ENCODE measurements at places on chromosomes 5 and 9.

DNA sequence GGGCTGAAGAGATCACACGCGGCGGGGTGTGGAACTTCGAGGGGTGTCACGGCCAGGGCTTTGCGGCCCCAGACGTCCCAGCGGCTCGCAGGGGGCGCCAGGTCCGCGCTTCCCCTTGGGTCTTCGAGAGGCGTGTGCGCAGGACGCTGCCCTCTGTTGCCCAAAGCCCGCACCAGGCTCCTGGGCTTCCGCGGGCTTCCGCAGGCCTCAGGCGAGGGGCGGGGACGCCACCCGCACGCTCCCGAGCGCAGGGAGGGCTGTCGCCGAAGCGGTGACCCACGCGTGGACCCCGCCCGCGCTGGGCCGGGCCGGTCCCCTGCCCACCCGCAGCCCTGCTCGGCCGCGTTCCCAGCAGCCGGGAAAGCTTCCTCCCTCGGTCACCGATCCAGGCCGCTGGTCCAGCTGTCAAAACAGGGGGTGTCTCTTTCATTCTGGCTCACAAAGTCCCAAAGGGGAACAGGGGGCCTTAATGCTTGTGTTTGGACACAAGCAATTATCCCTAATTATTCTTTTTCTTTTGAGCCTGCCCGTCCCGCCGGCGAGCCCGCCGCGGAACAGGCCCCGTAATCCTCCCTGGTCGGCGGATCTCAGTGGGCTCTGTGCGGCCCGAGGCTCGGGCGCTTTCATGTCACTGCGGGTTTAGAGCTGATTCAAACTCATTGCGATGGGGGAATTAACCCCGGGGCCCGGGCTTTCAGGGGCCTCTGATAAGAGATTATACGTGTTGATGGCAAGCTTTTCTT, 60.6 kb downstream of the TMEM174 start:
- DNase-seq = no peak

GRCh38 chr9:125145425-125145824, 2.1 kb upstream of the SCAI start:
- no peak for DNase-seq

- DNase-seq = no peak
Measured at GRCh38 chr5:179296150-179296821, 49.0 kb downstream of the ADAMTS2 start.

GRCh38 chr5:148267962-148268361, 632 bp upstream of the SPINK13 start:
- DNase-seq = no peak

DNA sequence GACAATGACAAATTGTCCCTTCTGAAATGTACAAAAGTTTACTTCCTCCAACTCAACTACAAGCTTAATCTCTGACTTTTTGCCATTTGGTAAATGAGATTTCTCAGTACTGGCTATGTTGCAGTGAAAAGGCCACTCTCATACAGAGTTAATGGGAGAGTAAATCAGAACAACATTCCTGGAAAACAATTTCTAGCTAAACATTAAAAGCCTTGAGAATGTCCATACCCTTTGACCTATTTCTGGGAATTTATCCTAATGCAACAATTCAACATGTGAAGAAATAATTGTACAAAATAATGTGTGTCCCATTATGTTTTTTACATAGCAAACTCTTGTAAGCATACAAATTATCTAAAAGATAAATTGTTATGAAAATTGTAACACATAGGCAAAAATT, 56.3 kb upstream of the SPEF2 start:
- DNase-seq = no peak

DNA sequence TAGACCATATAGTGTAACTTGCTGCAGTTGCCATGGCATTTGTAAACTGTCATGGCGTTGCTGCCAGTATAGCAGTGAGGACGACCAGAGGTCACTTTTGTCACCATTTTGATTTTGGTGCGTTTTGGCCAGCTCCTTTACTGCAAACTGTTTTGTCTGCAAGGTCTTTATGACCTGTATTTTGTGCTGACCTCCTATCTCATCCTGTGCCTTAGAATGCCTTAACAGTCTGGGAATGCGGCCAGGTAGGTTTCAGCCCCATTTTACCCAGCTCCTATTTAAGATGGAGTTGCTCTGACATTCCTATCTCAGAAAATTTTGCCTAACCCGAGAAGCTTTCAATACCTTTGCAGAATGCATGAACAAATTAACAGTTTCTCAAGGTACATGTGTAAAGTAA, 914.4 kb upstream of the ACO1 start:
- no peak for DNase-seq

DNA sequence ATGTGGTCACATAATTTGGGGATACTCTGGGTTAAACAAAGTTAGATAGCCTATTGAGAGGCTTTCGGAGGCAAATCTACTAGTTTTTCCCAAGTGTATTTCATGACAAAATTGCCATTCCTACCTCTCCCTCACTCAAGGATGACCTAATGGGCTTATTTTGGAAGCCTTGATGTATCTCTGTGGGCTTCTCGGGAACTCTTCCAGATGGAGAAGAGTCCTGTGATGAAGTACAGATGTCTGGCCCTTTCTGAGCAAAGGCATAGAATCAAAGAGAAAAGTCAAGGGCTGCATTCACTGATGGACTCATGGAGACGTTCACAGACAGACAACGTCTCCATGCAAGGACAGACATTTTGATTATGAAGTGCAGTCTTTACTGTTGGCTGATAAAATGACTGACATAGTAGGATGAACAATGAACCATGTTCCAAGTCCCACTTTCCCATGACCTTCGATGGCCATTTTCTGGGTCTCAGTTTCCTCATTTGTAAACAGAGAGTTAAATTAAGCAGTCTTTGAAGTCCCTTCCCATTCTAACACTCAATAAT, 347.2 kb upstream of the CD180 start:
- no peak for DNase-seq

GRCh38 chr5:174222891-174223290, 177.4 kb downstream of the NSG2 start:
- no peak for DNase-seq

GRCh38 chr5:164303646-164304215, 798.3 kb downstream of the MAT2B start:
- no peak for DNase-seq

DNA sequence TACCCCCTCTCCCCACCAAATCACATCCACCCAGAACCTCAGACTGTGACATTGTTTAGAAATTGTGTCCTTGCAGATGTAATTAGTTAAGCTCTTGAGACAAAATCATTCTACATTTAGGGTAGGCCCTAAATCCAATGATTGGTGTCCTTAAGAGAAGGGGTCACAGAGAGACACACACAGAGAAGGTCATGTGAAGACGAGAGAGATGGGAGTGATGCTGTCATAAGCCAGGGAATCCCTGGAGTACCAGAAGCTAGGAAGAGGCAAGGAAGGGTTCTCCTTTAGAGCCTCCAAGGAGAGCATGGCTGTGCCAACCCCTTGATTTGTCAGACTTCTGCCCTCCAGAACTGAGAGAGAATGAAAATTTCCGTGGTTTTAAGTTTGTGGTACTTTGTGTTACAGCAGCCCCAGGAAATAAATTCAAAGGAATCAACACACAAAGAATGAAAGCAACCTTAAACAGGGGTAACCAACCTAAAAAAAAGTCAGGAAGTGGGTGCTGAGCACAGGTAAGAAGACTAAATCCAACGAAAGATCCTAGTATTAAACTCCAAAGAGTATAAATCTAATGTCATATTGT, 33.6 kb downstream of the TIMD4 start:
- no peak for DNase-seq

- DNase-seq = no peak
Measured at GRCh38 chr5:72281764-72282499, 38.1 kb downstream of the MRPS27 start.

GRCh38 chr5:55694152-55694830, 17.8 kb downstream of the SLC38A9 start:
- no peak for DNase-seq

- DNase-seq = no peak
Measured at GRCh38 chr5:158895588-158895987, 204.1 kb downstream of the EBF1 start.

- no peak for DNase-seq
Measured at GRCh38 chr5:157864067-157864466, 5.1 kb upstream of the CLINT1 start.

DNA sequence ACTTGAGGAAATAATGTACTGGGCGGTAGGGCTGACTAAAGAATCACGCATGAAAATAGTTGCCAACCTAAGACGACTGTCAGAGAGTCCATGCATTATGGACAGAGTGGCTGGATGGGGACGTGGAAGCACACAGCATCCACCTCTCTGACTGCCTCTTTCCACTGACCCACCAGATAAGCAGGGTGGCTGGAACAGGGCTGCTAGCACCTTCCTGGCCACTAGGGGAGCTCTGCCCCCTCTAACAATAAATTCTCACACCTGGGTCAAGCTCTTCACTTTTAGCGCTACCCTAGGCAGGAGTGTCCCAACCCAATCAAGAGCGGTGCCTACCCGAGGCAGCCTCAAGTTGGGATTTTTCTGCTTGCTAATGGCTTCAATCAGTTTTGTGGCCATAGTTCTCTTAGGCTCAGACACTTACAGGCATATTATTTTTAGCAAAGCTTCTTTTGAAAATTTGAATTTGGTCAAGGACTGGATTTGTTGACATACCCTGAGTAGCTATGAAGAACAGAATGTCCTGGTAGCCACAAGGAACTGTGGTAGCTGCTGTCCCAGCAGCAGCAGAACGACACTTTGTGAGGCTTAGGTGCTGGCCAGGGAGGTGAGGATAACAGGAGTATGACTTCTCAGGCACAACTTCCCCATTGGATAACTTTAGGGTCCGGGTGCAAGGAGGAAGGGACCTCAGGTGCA, 6.9 kb upstream of the TPM2 start:
- peak; percentile 63 for DNase-seq

DNA sequence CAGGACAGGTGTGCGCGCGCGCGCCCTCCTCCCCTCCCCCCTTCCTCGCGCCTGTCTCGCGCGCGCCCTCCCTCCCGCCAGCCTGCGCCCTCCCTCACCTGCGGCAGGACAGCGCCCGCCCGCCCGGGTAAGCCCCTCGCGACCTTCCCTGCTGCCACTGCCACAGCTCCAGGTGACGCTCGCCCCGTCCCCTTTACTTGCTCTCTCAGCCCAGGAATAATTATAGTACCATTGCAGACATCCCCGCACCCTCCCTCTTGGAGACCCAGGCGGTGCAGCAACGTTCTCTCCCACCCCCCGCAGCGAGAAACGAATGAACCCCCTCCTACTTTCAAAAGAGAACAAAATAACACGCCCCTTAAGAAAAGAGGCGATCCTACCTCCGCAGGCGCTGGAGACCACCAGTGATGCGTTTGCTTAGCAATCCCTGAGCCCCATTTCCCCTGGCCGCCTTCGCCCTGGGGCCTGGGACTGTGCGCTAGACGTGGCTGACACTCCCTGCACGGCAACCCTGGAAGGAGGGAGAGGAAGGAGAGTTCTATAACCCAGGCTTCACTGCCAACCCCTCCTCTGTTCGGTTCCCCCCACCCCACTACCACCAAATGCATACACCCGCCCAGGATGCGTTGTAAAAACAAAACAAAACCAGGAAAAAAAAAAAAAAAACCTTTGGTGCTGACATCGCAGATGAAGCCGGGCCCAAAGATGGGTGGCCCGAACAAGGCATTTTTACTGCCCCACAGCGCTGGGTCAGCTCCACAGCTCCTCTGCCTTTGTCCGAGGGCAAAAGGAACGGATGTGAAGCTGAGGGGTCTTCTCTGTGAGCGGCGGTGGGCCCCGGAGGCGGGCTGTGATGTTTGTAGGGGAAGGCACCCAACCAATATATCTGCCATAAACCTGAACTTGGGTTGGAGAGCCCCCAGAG, 5.6 kb upstream of the PURA start:
- DNase-seq = no peak

- DNase-seq = no peak
Measured at GRCh38 chr9:81108821-81109220, 580.5 kb downstream of the TLE1 start.

DNA sequence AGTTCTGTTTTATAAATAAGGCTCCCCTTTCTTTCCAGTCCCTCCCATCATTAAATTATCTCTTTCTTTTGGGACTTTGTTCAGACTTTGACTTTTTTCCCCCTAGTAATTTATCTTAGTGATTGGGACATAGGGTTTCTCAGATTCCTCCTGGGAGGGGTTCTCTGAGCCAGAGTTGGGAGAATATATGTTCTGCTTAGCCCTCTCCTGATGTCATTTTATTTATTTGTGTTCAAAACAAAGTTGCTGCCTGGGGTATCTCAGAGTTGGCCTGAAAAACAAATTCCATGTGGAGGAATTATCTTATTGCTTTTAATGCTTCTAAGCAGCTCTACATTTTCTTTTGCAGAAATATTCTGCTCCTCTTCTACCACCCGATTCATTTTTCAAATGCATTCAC, 211.0 kb downstream of the PCSK5 start:
- DNase-seq = no peak

Data from T47D (cell line).